M059J (cell line): ENCODE measurements at places on chromosomes 4 and X. TPM values are rescaled to one million over a fixed set of nuclear protein-coding genes. Genes with fewer than 3 reads are reported as not detected.

DNA sequence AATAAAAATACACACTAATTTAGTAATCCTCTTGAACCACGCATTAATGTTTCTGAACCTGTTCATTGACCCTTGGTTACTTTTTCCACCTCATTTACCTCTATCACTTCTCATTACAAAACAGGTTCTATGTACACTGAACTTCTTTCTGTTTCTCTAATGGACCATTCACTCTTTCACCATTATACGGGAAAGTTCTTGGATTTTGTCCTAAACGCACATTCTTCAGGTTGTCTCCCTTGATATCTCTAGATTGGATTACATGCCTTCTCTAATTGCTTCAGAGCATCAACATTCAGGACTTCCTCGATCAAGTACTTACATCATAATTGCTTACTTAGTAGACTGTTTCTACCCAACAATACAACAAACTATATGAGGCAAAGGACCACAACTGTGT lies 359.4 kb upstream of the FSTL5 start:
- DNase-seq: no peak

- DNase-seq: no peak
Observed at GRCh38 chrX:14003876-14004425, 25.7 kb downstream of the GEMIN8 start.

GRCh38 chrX:96204928-96205327 lies 479.7 kb upstream of the DIAPH2 start:
- DNase-seq: no peak

DNA sequence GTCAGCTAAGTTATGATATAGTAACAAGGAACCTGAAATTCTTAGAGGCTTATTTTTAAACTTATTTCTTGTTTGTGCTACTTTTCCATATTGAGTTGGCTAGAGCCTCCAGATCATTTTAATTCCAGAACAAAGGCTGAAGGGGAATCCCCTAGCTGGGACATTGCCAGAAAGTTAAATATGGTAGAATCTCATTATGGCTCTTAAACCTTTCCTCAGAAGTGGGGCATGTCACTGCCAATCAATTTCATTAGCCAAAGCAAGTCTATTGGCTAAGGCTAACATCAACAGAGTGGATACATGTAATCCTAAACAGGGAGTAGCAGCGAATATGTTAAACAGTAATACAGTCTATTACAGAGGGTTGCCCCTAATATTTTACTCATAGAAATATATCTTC lies 47.0 kb downstream of the FTHL17 start:
- no peak for DNase-seq

Gene CXCR3
- 0.30 TPM in 1 of 2 replicates, not detected in the other for total RNA-seq

DNA sequence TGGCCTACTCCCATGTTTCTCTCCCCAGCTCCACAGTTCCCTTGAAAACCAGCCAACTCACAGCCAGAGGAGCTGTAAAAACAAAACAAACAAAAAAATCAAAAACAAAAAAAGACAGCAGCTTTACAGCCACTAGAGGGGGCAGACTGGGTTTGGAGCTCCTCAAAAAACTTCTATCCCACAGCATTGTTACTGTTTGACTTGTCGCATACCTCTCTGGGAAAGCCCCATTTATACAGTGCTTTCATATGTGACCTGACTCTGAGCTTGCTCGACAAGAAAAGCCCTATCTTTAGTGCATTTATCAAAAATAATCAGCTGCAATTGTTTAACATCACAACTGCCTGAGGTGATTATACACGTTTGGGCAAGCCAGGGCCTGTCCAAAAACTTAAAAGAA lies 21.6 kb downstream of the TSPAN6 start:
- peak; percentile 72 for DNase-seq

GRCh38 chr4:105148776-105149175 lies 2.1 kb downstream of the TET2 start:
- no peak for DNase-seq

- DNase-seq: peak; percentile 15
Observed at GRCh38 chrX:10381193-10381592, 224.4 kb downstream of the CLCN4 start.

DNA sequence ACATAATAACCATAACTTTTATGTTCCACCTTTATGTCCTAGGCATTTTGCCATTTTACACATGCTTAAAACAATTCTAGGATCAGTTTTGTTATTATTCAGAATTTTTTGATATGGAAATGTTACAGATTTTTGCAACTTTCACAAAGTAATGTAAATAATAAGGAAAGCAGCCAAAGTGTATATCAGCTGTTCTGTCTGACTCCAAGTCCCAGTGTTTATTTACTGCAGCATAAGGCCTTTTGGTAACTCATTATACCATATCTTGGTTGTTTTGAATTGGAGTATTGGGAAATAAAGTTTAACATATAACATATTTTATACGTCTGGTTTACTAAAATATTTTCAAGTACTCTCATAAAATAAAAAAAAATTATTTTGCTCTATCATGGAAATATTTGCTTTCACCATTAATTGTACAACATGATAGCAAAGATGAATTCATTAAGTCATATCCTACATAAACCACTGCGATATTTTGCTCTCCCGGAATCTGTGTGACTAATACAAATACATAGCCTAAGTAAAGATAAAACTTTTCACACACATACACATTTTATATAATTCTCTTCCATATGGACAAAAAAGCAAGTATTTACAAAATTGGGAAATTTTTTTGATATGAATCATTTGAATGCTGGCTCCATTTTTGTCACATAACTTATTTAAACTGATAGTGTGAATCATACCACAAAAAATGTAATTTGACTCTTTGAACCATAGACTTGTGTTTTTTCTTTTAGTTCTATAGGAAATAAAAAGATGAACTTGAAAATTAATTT lies 399.0 kb downstream of the PABPC4L start:
- DNase-seq: peak; percentile 17

DNA sequence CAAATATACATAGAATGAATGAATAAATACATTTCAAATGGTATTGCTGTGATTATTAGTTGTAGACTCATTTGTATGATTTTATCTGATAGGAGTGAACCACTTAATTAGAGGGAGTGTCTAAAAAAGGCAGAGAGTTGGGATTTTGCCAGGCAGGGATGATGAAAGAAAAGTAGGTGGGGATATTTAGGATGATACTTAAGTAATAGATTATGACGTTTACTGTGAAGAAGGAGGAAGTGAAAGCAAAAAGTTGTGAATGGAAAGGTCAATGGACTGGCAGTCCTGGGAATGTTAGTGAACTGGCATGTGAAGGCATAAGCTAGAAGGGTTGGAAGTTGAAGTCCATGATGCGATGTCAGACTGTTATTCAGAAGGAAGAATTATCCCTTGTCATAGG lies 917.1 kb downstream of the RAPGEF2 start:
- DNase-seq: no peak

Gene LANCL3
- total RNA-seq: 0.67 and 0.89 TPM in 2 replicates

- DNase-seq: no peak
Observed at GRCh38 chr4:105587841-105588240, 35.4 kb downstream of the ARHGEF38 start.

- DNase-seq: peak; percentile 20
Observed at GRCh38 chr4:151409470-151410313, 716 bp downstream of the FHIP1A start.

GRCh38 chr4:95505151-95505550 lies 43.6 kb downstream of the UNC5C start:
- DNase-seq: peak; percentile 75

- peak; percentile 32 for DNase-seq
Observed at GRCh38 chr4:16225167-16225862, 956 bp downstream of the TAPT1 start.

DNA sequence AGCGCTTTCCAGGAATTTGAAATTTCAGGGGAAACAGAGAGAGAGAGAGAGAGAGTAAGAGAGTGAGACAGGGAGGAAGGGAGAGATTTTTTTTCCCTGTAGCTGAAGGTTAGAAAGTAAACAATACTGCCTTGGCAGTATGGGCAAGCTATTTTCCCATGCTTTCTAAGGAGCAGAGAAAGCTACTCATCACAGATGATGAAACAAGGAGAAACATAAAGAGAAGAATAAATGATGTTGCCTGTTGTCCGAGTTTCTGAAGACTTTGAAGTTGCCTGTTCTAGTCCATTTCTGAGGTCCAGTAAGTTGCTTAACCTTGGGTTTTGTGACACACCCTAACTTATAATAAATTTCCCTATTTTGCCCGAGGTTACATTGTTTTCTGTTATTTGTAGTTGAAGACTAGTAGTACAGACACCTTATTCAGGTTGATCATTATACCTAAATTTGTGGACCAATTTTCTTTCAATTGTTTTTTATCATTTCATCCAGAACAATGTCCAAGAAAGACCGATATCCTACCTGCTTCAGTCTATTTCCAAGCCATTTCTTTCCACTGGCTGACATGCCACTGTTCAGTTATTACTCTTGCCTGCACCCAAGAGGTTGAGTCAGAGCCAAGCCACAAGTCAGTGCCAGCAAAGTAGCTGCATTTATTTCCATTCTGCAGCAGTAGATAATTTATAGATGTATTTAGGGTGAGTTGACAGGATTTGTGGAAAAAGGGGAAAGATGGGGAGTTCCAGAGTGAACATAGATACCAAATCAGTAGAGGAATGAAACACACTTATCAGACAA lies 49.7 kb upstream of the SLC16A2 start:
- peak; percentile 50 for DNase-seq

GRCh38 chr4:80081566-80081965 lies 8.5 kb upstream of the ANTXR2 start:
- no peak for DNase-seq
